SK-N-MC (cell line): ENCODE measurements at places on chromosomes 5 and 9.

DNA sequence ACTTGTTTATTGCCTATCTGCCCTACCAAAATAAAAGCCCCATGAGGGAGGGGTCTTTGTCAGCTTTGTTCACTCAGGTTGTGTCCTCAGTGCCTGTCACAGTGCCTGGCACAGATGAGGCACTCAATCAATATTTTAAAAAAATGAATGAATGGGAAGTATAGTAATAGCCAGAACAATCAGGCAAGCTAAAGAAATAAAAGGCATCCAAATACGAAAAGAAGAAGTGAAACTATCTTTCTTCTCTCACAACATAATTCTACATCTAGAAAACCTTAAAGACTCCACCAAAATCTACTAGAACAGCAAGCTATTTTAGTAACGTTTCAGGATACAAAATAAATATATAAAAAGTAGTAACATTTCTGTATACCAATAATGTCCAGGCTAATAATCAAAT, 37.8 kb upstream of the C5orf63 start:
- no peak for DNase-seq

DNA sequence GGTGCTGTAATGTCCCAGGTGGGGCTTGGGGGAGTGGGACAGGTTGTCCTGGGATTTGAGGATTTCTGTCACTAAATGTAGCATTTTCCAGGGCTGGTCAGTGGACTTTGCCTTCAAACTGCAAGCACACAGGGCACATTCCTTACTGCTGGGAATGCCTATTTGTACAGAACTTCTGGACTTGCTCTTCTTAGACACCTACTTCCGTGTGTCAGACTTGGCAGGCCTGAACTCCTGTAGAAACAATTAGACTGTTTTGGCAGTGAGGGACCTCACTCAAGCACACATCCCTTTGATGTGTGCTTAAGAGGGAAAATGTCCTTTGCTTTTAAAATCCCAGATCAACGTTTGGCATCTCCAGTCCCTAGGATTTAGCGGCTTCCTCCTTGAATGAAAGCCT, 192.2 kb downstream of the PAPPA start:
- DNase-seq, result no peak

DNA sequence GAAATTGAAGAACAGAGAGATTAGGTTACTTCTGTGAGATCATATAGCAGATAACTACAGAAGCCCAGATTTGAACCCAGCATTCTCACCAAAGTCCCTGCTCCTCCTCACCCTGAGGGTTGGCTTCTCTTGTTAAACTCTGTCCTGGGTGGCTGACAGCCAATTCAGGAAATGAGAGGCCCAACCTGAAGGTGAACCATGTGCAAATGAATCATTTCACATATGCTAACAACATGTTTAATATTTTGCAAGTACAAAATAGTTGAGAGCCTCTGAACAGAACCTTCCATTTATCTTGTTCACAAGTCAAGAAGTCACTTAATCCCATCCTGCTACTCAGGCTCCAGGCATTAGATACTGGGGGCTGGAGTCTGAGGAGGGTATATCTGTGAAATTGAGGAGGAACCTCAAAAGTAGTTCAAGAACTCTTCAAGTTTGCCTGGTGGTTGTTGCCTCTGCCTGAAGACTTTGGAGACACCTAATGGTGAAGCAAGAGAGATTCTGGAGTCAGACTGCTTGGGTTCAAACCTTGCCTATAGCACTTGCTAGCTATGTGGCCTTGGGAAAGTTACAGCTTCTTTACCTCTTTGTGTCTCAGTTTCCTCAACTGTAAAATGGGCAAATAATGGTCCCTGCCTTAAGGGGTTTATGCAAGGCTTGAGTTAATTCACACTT, 564.0 kb downstream of the PSAT1 start:
- no peak for DNase-seq

DNA sequence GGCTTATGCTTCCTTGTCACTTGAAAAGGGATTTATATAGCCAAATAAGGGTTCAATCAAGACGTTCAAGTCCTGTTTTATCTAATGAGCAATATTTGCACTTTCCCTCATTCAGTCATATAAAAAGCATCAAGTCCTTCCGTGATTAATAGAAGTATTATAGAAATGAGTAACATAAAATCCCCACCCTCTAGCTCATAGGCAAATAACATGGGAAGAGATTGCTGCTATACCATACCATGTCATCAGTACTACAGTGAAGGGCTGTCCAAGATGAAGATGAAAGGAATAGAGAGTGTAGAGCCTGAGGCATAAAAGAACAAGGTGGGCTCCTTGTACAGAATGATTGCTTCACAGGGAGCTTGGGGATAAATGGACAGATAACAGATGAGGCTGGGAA, 20.4 kb upstream of the PAPPA start:
- no peak for DNase-seq

DNA sequence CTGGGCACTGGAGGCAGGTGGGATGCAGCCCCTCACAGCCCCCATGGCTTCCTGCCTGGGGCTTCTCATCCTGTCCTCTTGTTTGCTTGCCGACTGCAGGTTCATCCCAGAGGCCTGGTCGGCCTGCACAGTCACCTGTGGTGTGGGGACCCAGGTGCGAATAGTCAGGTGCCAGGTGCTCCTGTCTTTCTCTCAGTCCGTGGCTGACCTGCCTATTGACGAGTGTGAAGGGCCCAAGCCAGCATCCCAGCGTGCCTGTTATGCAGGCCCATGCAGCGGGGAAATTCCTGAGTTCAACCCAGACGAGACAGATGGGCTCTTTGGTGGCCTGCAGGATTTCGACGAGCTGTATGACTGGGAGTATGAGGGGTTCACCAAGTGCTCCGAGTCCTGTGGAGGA, 232.7 kb downstream of the ADAMTSL1 start:
- DNase-seq, result no peak

GRCh38 chr9:74140141-74140540, 357.0 kb upstream of the RORB start:
- DNase-seq, result no peak

DNA sequence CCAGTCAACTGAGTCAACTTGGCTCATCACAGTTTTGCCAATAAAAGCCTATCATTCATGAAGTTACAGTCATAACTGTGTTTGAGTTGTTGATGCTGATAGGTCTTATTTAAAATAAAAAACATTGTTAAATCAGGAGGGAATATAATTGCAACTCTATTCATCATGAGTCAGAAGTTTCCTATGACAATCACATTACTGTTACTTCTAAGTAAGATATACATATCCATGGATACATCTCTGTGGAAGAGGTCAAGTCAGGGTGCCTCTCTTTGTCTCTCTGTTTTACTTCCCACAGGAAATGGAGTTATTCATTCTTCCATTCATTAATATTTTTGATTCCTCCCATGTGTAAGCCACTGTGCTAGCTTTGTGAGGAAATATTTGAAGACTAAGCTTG, 2015.4 kb upstream of the WWC1 start:
- DNase-seq, result no peak

DNA sequence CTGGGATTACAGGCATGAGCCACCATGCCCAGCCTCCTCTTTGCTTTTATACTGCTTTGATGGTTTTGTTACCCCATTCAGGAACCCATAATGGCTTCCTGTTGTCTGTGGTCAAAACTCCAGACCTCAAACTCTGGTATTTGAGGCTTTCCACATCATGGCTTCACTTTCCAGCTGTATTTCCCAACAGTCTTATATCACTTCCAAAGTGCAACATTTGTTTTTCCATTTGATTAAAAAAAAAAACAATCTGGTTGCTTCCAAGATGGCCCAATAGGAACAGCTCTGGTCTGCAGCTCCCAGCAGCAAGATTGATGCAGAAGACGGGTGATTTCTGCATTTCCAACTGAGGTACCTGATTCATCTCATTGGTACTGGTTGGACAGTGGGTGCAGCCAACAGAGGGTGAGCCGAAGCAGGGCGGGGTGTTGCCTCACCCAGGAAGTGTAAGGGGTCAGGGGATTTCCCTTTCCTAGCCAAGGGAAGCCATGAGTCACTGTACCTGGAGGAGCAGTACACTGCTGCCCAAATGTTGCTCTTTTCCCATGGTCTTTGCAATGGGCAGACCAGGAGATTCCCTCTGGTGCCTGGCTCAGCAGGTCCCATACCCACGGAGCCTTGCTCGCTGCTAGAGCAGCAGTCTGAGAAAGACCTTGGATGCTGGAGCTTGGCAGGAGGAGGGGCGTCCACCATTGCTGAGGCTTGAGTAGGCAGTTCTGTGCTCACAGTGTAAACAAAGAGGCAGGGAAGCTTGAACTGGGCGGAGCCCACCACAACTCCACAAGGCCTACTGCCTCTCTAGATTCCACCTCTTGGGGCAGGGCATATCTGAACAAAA, 458.4 kb downstream of the KDM4C start:
- DNase-seq, result no peak
